Foreskin fibroblast (primary cell): ENCODE measurements at places on chromosomes 1 and 21.

- DNase-seq, result peak; percentile 80
Observed at GRCh38 chr1:93672069-93672468, 9.6 kb downstream of the BCAR3 start.

- DNase-seq, result no peak
Observed at GRCh38 chr1:229781453-229781852, 155.4 kb downstream of the URB2 start.

- DNase-seq, result no peak
Observed at GRCh38 chr1:37234941-37235418, 200.7 kb upstream of the GRIK3 start.

GRCh38 chr1:171583591-171584201, 38.3 kb upstream of the MYOCOS start:
- no peak for DNase-seq

DNA sequence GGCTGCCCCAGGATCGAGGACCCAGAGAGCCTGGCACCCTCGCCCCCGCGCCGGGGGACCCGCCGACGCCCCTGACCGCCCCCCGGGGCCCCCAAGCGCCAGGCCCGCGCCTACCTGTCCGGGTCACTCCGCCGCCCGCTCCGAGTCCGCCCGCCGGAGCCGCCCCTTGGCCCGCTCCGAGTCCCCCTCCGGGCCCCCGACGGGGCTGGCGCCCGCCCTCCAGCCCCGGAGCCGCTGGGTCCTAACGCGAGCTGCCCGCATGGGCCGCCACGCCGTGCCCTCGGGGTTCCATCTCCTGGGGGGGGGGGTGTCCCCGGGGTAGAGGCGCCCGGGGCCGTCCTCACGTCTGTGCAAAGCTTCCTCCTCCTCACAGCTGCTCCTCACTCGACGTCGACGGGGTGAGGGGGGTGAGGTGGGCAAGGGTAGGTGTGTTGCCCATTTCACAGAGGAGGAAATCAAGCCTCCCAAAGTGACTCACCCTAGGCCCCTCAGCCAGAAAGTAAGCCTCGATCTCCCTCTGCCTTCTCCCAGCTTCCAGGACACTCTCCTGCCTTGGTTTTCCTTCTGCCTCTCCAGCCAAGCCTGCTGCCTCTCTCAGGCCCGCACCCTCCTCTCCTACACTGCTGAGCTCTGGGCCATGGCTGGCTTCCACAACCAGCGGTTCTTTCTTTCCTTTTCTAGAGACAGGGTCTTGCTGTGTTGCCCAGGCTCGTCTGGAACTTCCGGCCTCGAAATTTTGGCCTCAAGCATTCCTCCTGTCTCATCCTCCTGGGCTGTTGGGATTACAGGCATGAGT, at the start of gene MFAP2:
TSS of gene MFAP2 (minus strand) at position 148 of the 796 bp plus-strand sequence. CDS start 2,347 bp downstream, outside the sequence.
- peak; percentile 82 for DNase-seq
